ENCODE measurements at places on chromosomes 1 and 21.
A peak's percentile ranks its signal among the peaks of the same experiment; 100 is the strongest.

- DNase-seq: no peak
These were observed 21.0 kb upstream of the GADD45A start for GRCh38 chr1:67664048-67664447.

GRCh38 chr1:219385787-219386427 lies 212.2 kb downstream of the LYPLAL1 start:
- DNase-seq: peak; percentile 78

GRCh38 chr21:31132574-31133242 lies 94.4 kb upstream of the KRTAP19-8 start:
- no peak for DNase-seq

- DNase-seq: no peak
These were observed 16.4 kb upstream of the KIAA0040 start for GRCh38 chr1:175208773-175209492.

- DNase-seq: no peak
These were observed 54.4 kb upstream of the A3GALT2 start for GRCh38 chr1:33375316-33375715.

- DNase-seq: peak; percentile 19
These were observed 6.2 kb downstream of the HNRNPR start for GRCh38 chr1:23337869-23338268.

DNA sequence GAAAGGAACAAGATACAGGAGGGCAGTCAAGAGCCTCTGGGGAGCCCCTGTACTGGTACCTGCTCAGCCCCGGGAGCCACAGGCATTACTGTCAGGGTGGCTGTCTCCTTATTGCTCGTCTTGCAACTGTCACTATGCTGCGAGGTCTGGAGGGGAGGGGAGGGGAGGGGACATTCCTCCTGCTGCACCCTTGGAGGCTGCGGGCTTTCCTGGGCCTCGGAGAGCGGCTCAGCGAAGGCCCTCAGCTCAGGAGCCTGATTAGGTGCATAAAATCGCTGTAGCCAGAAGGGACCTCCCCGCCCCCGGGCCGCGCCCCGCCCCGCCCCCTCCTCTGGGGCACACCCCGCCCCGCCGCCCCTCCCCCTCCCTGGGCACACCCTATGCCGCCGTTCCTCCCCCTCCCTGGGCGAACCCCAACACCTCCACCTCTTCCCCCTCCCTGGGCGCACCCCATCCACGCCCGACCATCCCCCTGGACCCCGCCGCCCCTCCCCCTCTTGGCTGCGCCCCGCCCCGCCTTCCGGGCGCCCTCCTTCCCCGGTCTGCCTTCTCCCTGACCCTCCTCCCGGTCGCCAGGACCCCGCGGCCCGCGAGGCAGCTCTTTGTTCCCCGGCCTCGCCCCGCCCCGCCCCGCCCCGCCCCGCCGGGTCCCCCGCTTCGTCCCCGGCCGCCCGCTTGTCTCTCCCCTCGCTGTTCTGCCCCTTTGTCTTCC lies 35.5 kb downstream of the CACHD1 start:
- no peak for DNase-seq

DNA sequence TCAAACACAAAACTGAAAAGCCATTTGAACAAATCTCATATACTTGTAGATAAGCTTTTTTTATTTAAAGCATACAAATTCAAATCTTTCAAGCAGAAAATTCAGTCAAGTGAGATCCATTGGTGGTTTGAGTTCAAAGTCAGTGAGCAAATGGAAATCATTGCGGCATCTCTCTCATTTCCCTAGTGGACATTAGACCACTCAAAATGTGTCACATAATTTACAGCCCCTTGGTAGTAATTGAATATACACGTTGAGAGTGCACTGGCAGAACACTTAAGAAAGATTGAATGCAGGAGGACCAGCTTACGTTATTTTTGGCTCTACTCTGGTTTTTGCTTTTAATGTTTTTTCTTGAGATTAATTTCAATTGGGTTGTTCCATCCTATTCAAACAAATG lies 633.7 kb downstream of the USP25 start:
- no peak for DNase-seq

GRCh38 chr1:43273708-43274107 lies 3.9 kb downstream of the TMEM125 start:
- DNase-seq: no peak

DNA sequence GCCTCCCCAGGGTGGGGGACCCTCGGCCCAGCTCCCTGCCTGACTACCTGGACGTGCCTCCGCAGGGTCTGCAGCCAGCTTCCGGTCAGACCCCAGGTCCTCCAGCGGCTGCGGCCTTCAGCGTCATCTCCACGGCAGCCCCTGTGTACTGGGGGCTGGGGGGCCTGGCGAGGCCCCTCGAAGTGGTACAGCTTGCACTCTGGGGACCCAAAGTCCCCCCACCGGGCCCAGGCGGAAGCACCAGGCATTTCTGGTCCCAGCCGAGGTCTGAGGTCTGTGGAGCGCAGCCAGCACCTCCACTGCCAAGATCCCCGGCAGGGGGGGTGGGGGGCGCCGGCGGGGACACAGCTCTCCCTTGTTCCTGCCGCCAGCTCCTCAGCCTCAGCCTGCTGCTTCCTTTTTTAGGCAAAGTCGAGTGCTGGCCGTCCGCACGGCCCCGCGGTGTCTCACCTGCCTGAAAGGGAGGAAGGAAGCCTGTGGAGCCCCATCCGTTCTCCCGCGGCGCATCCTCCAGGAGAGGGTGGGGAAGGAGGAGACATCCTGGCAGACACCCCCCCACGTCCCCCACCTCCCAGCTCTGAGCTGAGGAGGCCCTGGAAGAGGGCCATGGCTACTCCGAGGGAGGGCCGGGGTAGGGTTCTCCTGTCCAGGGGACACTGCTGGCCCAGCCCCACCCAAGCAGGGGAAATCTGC lies 1.2 kb upstream of the VWA1 start:
- DNase-seq: no peak

- peak; percentile 58 for DNase-seq
These were observed 3.2 kb downstream of the PLEKHO1 start for GRCh38 chr1:150152772-150153456.

GRCh38 chr1:167812972-167813371 lies 91.2 kb downstream of the MPZL1 start:
- DNase-seq: no peak

- DNase-seq: no peak
These were observed 10.6 kb upstream of the LEPR start for GRCh38 chr1:65409816-65410326.

- peak; percentile 57 for DNase-seq
These were observed 153.4 kb downstream of the ZC3H11B start for GRCh38 chr1:219459351-219460080.

DNA sequence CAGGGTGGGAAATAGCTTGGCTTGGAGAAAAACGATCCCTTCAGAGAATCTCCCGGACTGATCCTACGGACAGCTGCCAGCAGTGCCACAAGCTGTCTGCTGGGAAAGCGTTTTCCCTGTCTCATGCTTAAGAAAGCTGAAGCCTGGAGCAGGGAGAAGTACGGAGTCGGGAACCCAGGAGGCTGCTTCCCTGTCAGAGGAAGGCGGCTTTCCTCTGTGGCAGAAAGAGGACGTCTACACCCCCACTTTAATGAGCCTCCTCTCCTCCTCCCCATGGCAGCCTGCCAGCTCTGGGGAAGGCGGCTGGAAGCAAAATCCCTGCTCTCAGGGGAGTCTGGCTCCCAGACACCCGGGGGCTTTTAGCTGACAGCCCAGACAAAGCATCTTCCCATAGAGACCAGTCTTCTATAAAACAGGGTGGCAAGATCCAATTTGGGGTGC lies 7.3 kb downstream of the KIF21B start:
- DNase-seq: no peak

DNA sequence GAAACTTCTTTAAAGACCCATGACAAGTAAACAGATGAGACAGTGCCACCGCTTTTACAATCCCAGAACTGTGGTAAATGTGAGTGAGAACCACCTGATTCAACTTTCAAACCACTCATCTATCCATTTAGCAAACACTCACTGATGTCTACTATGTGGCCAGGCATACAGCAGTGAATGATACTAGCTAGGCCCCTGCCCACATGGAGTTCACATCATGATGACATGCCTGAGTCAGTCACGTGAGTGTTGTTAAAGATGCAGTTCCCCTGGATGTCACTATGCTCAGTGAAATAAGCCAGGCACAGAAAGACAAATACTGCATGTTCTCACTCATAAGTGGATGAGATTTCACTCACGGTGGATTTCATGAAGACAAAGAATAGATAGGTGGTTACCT lies 28.4 kb downstream of the STX6 start:
- DNase-seq: peak; percentile 4

- no peak for DNase-seq
These were observed 67.7 kb upstream of the C1orf87 start for GRCh38 chr1:60141276-60141675.

- no peak for DNase-seq
These were observed 11.1 kb downstream of the PRR9 start for GRCh38 chr1:153228491-153228890.

DNA sequence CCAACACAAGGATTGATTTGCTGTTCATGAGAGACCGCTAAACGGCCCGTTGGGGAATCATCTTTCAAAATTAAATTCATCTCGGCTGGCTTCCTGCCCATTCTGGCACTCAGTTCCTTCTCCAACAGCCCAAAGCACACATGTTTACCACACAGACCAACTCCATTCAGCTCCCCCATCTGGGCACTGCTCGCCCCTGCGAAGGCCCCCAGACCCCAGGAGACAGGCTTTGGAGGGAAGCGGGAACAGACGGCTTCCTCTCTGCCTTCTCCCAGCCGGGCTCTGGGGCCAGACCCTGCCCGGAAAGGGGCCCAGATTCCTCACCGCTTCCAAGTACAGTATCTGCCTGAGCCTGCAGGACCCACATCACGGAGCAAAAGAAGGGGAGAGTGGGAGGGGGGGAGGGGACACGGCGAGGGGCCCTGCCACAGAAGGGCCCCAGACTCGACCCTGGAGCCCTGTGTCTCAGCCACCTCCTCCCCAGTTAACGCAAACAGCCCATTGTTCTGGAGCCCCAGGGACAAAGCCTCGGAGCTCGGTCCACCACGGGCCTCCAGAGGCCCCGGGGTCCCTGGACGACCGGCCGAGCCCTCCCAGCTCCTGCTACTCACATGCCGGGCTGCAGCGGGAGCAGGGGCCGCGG lies 660 bp downstream of the MEGF6 start:
- peak; percentile 43 for DNase-seq

DNA sequence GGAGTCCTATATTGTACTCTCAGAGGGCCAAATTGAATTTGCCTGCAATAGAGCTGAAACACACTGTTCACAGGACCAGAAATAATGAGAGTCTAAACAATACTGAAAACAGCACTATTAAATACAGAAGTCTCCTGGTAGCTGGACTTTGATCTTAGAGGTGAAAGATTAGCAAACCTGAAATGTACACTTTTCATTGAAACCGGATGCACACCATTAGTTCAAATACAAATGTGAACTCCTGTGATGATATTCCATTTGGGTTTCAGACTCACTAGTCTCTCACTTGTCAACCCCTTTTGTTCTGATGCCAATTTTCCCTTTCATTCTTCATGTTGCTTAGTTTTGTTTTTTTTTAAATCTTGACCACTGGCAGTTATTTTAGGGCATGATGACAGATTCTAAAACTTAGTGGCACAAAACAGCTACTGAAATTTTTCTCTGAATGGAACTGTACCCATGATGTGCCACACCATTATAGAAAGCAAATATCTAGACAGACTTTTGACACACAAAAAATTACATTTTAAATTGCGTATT lies 5.9 kb upstream of the TNFSF4 start:
- DNase-seq: no peak

DNA sequence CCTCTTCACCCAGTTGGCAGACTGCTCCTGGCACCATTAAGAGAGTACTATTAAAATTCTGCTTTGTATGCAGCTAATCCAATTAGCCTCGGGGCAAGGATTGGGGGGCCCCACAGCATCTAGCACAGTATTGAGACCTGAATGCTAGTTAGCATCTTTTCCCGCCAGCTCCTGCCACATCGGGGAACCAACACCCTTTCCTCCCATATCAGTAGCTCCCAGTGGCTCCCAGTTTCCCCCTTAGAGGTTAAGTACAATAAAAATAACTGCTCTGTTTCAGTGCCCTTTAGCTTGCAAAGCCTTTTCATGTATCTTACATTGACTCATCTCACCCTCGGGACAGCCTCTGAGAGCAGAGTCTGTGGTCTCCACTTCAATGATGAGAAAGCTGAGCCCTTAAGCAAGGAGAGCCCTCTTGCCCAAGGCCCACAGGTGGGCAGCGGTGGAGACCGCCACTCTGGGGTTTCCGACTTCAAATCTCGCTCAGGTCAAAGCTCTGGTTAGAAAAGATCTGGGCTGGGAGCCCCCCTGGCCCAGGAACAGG lies 4.2 kb upstream of the PMVK start:
- no peak for DNase-seq

DNA sequence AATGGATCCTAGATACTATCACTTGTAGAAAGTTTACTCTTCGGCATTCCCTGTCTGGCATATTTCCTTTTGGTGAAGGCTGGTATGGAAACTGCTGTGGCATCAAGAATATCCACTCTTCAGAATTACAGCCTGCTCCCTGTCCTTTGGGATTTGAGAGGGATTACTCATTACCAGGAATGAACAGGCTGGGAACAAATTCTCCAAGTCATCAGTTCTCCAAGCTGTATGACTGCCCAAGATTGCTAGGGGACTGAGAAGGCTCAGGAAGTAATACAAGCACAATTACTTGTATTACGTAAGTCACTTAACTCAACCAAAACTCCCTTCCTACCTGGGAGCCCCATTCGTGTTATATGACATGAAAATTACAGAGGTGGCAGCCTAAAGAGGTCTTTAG lies 49.6 kb downstream of the CD58 start:
- peak; percentile 78 for DNase-seq

- DNase-seq: no peak
These were observed 220.1 kb downstream of the ST6GALNAC3 start for GRCh38 chr1:76294482-76295194.

- no peak for DNase-seq
These were observed 57.9 kb upstream of the HMGB4 start for GRCh38 chr1:33805988-33806387.

DNA sequence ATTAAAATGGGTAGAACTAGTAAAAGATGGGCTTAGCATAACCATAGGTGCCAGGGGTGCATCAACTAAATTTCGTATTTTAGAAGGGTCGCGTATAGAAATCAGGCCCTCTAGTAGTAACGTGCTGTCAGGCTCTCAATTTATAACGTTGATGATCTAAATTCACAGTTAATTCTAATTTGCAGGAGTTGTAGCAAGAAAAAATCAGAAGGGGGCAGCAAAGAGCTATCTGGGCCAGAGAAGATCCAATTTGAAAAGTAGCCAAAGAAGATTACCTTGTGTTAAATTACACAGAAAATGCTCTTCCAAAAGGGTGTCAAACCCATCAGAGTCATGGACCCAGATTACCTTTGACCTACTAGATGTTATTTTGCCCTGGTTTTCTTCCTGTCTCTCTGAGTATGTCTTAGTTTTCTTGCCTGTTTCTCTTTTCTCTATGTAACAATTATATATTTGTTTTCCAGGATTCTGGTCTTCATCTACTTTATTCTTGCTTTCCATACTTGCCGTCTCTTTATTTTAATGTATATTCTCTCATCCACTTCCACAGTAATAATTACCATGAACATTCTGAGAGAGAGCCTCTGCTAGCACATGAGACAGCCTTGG lies 1030.9 kb downstream of the AMY1C start:
- peak; percentile 10 for DNase-seq

- no peak for DNase-seq
These were observed 126.2 kb downstream of the GRIK3 start for GRCh38 chr1:36908096-36908495.

- peak; percentile 25 for DNase-seq
These were observed 2.7 kb downstream of the SLC9A1 start for GRCh38 chr1:27152004-27152828.

GRCh38 chr1:214370615-214371014 lies 89.7 kb downstream of the SMYD2 start:
- no peak for DNase-seq

Measured in fibroblast of the aortic adventitia (primary cell).